ENCODE measurements at places on chromosomes 2 and 18.

- DNase-seq = no peak
Measured at GRCh38 chr2:47803770-47804169, 20.8 kb downstream of the MSH6 start.

- no peak for DNase-seq
Measured at GRCh38 chr18:70363861-70364260, 75.0 kb downstream of the SOCS6 start.

GRCh38 chr18:50080932-50081560 lies 113.9 kb downstream of the MYO5B start:
- DNase-seq = peak; percentile 37

GRCh38 chr18:63836456-63836855 lies 51.0 kb upstream of the SERPINB2 start:
- DNase-seq = no peak

DNA sequence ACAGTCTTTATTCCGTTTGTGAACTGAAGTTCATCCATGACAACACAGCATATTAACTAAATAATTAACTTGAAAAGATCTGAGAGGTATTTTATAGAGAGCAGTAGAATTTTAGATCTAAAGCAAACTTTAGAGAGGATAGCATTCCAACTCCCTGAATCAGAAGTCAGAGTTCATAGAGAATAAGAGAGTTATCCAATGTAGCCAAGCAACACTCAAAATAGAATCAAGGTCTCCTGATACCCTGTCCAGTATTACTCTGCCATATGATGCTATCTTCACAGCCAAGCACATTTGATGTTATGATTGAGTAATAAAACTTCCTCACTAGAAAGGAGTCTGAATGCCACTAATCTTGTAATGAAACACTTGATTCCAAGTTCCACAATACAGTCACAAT lies 55.5 kb downstream of the RIT2 start:
- no peak for DNase-seq

DNA sequence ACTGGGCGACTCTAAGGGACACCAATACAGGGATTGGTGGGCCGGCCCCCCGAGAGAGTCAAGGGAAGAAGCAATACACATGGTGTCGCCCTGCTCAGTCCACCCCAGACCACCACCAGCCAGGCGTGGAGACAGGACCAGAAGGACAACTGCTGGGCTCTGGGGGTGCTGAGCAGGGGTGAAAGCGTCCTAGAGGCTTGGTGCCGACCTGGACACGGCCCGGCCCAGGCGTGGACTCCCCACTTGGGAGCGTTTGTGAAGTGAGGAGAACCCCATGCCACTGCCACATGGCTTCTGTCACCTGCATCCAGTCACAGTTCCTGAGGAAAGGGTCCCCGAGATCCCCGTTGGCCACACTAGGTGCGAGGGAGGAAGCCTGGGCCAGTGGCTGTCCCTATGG lies 35.4 kb upstream of the ITM2C start:
- no peak for DNase-seq

DNA sequence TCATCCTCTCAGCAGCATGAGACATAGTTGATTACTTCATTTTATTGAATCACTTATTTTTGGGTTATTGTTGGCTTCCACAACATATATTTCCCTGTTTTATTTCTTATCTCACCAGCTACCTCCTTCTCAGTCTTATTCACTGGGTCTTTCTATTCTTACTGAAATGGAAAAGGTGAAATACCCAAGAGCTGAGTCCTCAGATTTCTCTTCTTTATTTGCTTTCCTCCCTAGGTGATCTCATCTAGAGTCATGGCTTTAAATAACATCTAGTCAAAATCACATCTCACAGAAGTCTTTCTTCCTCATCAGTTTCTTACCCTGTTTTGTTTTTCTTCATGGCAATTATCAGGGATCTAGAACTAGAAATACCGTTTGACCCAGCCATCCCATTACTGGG lies 105.0 kb upstream of the RBBP8 start:
- DNase-seq = no peak

GRCh38 chr2:223900066-223900465 lies 45.1 kb downstream of the WDFY1 start:
- no peak for DNase-seq

DNA sequence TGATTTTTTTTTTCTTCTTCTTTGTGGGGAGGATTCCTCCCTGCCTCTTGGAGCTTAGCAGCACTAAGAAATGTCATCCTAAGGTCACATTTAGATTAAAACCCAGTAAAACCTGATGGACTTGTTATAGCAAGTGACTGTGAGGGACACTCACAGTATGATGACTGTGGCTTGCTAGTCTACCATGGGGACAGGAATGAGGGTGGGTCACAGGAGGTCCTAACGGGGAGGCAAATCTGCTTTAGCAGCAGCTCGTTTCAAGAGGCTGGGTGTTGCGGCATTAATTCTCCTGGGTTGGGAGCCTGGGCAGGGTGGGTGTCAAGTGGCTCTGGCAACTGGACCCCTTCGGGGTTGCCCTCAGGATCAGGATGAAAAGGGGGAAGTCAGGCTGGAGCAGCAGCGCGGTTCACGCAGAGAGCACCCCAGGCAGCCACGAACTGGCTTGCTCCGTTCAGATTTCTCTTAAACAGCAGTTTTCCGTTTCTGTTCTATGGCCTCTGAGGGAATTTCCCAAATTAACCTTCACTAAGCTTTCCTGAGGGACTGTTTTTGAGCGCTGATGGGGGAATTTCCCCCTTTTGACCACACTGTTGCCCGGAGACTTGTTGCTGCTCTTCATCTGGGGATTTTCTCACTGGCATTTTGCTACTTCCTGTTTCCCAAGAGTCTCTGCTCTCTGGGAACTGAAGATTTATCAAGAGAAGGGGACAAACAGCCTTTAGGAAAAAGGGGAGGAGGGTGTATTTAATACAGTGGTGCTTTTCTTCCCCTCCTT lies 59.8 kb upstream of the PELI1 start:
- DNase-seq = no peak

DNA sequence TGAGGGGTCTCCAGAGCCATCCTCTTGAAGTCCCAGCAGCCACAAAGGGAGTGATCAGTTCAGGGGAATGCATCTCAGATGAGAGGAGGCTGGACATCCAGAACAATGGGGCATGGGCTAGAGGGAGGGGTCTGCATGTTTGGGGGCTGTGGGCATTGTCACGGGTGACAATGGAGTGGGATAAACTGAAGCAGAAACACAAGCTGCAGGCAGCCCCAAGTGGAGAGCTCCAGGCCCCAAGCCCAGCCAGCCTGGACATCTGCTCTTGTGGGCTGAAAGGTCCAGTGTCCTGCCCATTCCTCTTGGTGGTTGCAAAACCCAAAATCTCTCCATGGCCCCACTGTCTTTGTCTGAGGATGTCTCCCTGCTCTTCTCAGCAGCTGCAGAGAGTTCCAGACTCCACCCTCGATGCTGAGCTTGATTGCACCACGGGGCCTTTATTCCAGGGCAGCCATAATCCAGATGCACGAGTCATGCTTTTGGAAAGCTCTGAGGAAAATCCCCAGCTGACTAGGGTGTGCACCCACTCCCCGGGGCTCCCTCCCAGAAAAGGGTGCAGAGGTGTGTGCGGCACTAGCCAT lies 149.4 kb downstream of the TNS1 start:
- DNase-seq = no peak

- peak; percentile 45 for DNase-seq
Measured at GRCh38 chr2:7022492-7023385, 105.5 kb downstream of the RNF144A start.

- DNase-seq = no peak
Measured at GRCh38 chr2:159860581-159861310, 62.7 kb upstream of the CD302 start.

- DNase-seq = peak; percentile 86
Measured at GRCh38 chr2:137507237-137507636, 457.0 kb upstream of the HNMT start.

GRCh38 chr2:127664065-127664894 lies 11.1 kb downstream of the LIMS2 start:
- DNase-seq = no peak

DNA sequence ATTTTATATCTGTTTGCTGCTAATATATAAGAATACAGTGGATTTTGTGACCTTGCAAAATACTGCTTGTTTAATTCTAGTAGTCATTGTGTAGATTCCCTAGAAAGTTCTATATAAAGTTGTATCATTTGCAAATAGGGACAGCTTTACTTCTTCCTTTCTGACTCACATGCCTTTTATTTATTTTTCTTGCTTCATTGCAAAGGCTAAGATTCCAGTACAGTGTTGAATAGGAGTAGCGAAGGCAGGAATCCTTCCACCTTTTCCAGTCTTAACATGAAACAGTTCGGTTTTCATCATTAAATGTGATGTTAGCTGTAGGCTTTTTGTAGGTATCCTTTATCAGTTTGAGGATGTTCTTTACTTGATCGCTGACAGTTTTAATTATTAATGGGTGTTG lies 58.1 kb downstream of the DGKD start:
- DNase-seq = no peak

DNA sequence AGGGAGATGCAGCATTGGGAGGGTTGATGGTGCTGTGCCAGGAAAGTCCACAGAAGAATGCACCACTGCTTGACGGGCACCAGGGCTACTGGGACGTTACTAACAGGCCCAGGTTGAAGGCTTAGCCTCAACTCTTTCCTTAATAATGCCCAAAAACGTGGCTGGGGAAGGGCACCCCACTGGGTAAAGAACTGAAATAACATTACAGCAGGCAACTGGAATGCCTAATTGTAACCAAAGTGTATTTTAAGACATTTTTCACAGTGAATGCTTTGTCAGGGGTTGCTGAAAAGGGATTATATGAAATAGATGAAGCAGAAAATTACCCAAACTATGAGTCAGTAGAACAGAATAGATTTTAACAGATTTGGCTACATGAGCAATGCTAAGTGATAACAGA lies 191.3 kb downstream of the CMPK2 start:
- DNase-seq = no peak

GRCh38 chr2:235745597-235745996 lies 251.8 kb downstream of the AGAP1 start:
- no peak for DNase-seq

GRCh38 chr2:85788603-85789002 lies 34.8 kb downstream of the ATOH8 start:
- DNase-seq = no peak

DNA sequence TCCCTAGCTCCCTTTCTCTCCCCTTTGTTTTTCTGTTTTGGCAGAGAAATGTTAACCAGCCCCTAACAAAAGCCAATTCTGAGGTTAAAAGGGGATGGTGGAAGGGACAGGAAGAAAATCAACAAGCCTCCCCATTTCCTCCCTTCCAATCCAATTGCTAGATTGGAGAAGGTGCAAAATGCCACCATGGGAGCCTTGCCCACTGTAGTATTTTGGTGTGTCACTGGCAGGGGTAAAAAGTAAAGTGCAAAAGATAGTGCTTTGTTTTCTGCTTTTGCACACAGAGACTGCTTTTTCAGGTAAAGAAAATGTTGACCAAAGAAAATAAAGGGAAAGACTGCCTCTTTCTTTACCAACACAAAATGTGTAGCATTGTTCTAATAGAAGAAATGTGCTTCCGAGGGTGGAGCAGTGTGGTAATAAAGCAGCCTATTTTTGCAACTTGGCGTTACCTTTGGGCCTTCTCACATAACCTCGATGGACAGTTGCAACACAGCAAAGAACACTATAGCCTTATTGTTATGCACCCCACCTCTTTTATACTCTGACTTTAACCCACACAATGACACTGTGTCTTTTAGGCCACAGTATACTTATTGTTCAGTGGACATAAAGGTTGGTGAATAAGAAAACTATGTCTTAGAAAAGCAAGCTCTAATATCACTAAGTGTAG lies 861.8 kb downstream of the BCL11A start:
- no peak for DNase-seq

GRCh38 chr2:232300894-232301387 lies 77.6 kb upstream of the ALPP start:
- no peak for DNase-seq

DNA sequence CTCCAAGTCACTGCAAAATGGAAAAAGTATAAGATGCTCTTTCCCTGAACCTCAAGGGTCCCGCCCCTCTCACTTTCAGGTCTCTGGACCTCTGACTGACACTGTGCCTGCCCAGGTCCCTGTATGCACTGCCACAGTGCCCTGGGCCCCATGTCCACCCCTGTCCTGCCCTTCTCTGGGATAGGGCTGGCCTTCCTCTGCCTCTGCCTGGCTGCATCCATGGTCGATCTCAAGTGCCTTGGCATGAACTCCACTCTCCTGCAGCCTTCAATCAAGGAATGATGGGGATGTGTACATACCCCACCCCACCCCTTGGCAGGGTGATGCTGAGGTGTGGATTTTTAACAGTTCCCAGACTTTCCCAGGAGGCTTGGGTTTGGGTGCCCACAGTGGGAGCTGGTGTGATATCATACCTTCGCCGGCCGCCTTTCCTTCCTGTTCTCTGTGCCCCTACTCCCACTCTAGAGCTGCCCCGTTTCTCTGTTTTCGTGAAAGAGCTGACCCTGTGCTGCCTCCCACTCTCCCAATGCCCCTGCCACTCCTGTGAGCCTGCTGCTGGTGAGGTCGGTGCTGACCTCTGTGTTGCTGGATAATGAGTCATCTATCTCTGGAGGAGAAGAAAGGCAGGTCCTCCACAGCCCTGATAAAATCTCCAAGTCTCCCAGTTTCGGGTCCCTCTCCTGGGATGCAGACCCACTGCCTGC lies 18.9 kb downstream of the PTPN18 start:
- DNase-seq = no peak

DNA sequence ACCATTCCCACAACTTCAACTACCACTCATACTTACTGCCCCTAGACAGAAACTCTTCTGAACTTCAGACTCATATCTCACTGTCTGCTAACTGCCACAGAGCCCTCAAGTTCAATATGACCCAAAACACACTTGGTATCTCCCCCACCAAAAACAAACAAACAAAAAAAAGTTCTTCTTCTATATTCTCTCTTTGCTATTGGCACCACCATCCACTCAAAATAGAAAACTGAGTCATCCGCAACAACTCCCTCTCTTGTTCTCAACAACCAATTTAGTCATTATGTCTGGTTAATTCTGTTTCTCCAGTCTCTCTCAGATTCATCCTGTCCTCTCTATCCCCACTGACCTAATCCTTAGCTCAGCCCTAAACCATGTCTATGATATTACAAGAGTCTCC lies 7.2 kb upstream of the DCTN1 start:
- no peak for DNase-seq

- DNase-seq = no peak
Measured at GRCh38 chr18:27824841-27825681, 351.9 kb downstream of the CDH2 start.

GRCh38 chr18:76791106-76791505 lies 31.3 kb upstream of the ZNF236 start:
- DNase-seq = no peak

DNA sequence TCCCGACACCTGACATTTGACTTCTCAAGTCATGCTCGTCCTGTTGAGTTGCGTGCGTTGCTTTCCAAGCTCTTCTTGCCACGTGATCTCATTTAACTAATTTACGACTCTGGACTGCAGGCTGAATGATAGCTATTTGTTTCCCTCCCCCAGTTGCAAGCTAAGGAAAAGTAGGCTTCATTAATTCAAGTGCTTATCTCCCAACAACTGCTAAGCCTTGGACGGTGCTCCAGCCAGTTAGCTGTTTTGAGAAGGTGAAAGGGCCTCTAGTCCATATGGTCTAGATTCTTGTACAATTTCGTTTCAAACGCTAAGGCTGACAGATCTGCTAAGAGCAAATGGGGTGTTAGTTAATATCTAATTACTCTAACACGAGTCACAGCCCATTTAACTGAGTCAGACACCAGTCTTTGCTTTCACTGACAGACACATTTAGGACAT lies 21.1 kb downstream of the GPR45 start:
- DNase-seq = no peak

GRCh38 chr18:3094338-3094684 lies 81.4 kb upstream of the LPIN2 start:
- no peak for DNase-seq

Measured in DMS79 treated with DMSO at 0.1 percent for 48 hours (cell line).